ENCODE measurements at places on chromosomes 13 and 19.
A peak's percentile ranks its signal among the peaks of the same experiment; 100 is the strongest.

GRCh38 chr13:47901441-47901840 lies 99.6 kb downstream of the SUCLA2 start:
- DNase-seq = no peak

DNA sequence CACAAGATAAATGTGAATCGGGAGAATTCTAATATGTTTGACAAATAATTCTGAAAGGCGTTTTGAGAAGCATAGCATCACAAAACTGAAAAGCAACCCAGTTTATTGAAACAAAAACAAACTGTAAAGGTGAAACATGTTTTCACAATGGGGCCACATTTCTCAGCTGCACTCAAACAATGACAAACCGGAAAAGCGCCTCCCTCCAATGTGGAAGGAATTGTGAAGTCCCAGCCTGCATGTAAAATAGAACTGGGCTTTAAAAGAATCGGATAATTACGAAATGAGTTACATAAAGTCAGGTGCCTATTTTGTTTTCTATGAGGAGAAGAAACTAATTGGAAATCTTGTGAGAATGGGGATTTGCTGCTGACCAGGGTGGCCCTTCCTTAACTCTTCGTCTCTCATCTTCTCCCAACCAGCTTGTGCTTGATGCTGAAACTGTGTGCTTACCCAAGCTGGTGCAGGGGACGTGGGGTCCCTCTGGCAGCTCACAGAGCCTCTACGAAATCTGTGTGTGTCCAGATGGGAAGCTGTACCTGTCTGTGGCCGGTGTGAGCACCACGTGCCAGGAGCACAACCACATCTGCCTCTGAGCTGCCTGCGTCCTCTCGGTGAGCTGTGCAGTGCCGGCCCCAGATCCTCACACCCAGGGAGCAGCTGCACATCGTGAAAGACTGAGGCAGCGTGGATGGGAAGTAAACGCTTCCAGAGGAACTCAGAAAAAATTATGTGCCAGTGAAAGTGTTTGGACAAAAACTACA lies 109.4 kb downstream of the SACS start:
- DNase-seq = no peak

DNA sequence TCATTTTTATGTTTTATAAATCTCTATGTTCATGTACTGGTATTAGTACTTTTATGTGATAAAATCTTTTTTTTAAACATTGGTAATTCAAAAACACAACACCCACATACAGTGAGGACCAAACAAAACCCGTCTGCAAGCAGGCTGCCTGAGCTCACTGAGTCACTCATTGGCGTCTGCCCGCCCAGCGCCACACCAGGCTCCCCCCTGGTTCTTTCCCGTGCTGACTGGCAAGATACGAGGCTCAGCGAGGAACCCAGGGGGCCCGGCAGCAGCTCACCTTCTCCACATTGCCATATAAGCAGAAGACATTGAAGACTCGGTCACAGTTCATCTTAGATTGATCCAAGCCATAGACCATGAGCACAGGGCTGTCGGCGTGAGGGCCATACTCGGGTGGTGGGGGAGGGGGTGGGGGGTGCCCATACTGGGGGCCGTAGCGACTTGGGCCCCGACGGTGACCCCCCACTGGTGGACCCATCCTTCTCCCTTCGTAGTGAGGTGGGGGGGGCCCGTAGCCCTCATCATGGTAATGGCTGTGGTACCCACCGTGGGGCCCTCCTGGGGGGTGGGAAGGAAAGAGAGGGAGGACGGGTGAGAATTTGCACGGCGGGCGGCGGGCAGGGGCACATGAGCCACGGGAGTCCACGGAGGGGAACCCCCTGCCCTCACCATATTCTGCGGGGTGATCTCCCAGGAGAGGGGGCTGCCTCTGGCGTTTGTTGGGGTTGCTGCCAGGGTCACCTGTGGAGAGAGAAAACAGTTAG lies 8.4 kb upstream of the ECH1 start:
- no peak for DNase-seq

- DNase-seq = no peak
These were observed 7.6 kb upstream of the ERCC5 start for GRCh38 chr13:102838273-102838672.

DNA sequence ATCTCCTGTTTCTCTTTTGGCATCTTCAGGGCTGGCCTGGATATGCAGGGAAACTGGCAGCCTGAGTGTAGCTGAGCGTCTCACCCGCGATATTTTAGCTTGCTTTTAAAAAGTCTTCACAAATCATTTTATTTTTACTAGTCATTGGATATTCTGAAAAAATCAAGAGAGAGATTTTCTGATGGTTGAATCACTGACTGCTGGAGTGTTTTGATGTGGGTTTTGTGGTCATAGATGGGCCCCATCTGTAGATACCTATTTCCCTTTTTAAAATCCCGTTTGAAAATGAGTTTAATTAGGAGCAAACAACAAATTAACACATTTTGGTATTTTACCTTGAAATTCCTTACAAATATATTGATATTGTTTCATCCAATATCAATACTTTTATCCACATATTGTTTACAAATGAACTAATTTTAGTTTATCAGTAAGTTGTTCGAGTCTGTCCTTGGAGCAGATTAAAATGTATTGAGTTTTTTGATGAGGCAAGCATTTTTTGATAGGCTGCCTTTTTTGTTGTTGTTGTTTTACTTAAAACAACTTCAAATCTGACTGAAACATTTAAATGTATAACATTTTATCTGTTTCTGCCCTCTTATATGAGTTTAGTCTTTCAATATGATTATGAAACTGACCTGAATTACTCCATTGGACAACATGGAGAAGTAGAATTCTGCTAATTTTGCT lies 21.5 kb upstream of the OXGR1 start:
- DNase-seq = no peak

DNA sequence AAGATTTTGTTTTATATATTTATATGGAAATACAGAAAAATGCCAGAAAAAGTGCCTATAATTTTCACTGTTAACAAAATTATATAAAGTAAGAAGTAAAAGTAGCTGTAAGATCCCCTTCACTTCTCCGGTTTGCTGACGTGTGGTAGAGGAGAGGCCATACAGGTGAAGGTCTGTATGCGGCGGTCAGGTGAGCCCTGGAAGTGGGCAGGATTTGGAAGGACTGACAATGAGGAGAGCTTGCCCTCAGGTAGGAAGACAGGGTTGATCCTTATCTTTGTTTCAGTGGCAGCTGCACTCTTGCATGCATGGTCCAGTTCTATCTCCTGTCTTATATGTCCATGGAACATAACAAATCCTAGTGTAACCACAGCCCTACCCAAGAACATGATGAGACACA lies 16.9 kb upstream of the TFDP1 start:
- DNase-seq = no peak

DNA sequence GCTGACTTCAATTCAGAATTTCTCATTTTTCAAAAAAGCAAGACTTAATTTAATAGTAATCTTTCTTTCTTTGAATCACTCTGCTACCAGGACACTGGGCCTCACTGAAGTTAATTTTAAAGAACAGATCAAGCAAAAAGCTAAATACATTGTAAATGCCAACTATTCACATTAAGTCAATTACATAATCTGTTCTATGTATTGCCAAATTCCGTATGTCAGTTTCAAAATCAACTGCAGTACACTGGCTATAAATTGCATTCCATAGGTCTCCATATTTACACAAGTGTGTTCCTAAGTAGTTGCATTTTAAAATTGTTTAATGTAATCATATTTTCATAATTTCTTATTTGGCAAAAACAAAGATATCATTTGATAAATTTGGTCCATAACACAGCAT lies 10.1 kb downstream of the FOXO1 start:
- no peak for DNase-seq

GRCh38 chr13:73835138-73835721 lies 299.0 kb downstream of the KLF12 start:
- DNase-seq = peak; percentile 58

DNA sequence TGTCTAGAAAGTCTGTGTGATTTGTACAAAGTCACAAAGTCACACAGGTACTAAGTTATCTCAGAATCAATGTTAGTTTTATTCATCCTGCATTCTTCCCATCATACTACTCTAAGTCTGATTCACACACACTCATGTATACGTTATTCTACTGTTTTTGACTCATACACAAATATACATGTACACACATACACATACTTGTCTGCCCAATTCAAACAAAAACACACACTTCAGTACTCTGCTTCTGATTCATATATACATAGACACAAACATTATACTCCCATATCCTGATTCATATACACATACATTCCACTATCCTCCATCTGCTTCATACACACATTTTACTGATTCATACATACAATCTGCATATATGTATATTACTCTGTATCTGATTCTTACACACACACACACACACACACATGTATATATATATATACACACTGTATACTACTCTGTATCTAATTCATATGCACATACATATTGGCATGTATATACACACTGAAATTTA lies 69.3 kb downstream of the KLF12 start:
- DNase-seq = no peak

DNA sequence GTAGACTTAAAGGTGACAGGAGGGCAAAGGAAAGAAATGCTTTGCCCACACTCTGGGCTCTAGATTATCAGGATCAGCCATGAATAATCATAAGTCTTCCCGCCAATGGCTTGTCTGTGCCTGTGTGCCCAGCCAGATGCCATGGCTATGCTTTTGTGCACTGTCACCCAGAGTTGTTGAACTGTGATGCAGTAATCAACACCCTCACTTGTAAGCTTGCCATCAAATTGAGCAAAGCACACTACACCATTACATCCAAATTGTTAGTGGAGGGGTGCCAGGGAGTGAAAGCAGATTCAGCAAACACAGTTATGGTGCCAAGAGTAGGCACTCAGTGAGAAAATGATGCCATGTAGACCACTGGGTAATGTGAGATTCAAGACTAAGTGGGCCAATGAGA lies 845.3 kb upstream of the MIR17HG start:
- no peak for DNase-seq

GRCh38 chr19:5047251-5047935 lies 78.5 kb downstream of the KDM4B start:
- DNase-seq = no peak

DNA sequence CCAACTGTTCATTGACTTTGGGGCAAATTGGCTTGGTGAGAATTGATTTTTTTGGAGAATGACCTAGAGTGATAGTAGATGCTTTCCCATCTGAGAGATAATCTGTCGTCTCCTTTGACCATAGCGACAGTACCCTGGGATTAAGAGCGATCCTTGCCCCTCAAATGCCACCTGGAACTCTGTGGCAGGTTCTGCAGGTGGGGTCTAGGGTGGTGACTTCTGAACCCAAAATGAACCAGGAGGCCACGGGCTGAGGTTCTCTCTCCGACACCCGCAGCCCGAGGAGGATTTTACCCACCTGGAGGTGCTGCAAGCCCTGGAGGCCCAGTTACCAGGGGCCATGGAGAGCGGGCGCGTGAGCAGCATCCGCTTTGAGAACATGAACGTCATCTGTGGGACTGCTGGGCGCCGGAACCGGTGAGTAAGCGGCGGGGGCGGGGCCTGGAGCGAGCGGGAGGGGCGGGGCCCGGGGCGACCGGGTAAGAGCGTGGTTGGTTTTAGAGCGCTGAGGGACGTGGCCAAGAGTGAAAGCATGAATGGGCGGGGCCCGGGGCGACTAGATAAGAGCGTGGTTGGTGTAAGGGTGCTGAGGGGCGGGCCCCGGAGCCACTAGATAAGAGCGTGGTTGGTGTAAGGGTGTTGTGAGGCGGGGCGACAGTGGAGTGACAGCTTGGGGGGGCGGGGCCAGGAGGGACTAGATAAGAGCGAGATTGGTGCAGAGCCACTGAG lies 8.6 kb downstream of the C19orf81 start:
- DNase-seq = peak; percentile 100

GRCh38 chr13:97082461-97083207 lies 88.4 kb upstream of the OXGR1 start:
- no peak for DNase-seq

DNA sequence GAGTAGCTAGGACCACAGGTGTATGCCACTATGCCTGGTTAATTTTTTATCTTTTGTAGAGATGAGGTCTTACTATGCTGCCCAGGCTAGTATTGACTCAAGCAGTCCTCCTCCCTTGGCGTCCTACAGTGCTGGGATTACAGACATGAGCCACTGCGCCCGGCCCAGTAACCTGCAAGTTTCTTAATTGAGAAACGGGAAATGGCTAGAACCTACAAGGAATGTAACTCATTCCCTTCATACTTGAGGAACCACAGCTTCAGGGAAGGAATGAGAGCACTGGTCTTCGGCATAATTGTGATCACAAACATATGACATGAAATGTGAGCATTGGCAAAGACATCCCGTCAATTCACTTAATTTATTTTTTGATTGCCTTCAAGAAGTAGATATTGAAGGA lies 157.0 kb downstream of the KLF5 start:
- DNase-seq = no peak

GRCh38 chr13:44243198-44243857 lies 130.3 kb upstream of the SERP2 start:
- peak; percentile 98 for DNase-seq

DNA sequence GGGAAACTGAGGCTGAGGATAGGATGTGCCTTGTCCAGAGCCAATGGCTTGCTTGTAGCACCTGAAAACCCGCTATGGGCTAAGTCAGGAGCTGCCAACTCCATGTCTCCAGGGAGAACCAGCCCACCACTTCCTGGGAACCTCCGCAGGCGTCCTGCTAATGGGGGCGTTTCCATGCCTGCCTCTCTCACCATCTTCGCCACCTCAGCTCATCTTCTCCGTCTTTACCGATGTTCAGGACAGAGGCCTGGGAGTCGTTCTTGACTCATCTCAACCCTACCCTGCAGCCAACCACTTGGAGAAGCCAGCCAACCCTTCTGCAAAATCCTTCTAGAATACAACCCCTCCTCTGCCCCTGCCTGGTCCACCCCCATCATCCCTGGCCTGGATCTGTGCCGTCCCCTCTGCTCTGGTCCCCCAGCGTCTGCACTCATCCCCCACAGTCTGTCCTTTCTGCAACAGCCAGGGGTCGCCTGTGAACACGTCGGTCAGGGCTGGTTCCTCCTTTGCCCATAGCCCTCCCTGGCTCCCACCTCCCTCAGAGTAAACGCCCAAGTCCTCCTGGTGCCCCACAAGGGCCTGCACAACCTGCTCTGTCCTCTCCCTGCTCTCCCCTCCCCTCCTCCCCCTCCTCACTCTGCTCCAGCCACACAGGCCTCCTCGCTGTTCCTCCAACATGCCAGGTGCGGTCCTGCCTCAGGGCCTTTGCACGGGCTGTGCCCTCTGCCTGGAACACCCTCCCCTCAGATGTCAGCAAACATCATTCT lies 31.0 kb downstream of the PTPRS start:
- DNase-seq = no peak

DNA sequence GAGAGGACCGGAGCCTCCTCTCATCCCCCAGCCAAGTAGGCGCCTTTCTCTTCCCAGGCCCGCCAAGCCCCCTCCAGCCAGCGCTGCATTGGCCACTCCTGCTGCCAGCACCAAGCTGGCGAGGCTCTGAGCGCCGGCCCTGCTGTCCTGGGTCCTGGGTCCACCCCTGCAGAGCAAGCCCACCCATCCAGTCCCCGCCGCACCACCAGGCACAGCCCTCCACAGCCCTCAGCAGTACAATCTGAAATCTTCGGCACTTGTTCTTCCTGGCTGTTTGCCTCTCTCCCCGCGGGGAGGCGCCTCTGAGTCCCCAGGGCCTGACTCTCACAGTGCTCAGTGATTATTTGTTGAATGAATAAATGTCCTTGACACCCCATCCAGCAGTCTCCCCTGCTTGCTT lies 236.4 kb upstream of the SGCG start:
- DNase-seq = no peak

- DNase-seq = no peak
These were observed 67.3 kb upstream of the SLC10A2 start for GRCh38 chr13:103133556-103133955.
